Tibial nerve (tissue), 4 donors: ENCODE measurements at places on chromosomes 2 and 18. TPM values are rescaled to one million over a fixed set of nuclear protein-coding genes. Genes with fewer than 3 reads are reported as not detected.

The USP37 gene
- total RNA-seq: 17.4 TPM

The REG1B gene
- total RNA-seq: not detected

The SMAD4 gene
- total RNA-seq: 158 TPM

The KYNU gene
- total RNA-seq: 3.5 TPM

The PRSS56 gene
- total RNA-seq: not detected

The GBX2 gene
- total RNA-seq: not detected

The KCNJ13 gene
- total RNA-seq: not detected

The NIF3L1 gene
- 38.5 TPM for total RNA-seq

The TMEM247 gene
- total RNA-seq: not detected

The LYPD1 gene
- 3.1 TPM for total RNA-seq

The B3GNT7 gene
- 3.3 TPM for total RNA-seq

The SNTG2 gene
- total RNA-seq: 44.6 TPM

The RAX gene
- not detected for total RNA-seq

The RTP5 gene
- not detected for total RNA-seq

The HNMT gene
- 18.1 TPM for total RNA-seq

The ING5 gene
- total RNA-seq: 50.7 TPM

The FAM237A gene
- total RNA-seq: not detected

The COL4A4 gene
- 0.90 TPM for total RNA-seq

GRCh38 chr18:61079714-61080113, 253.5 kb upstream of the CDH20 start:
- DNase-seq: no peak

GRCh38 chr2:4090668-4091630, 387.6 kb downstream of the DCDC2C start:
- DNase-seq: no peak

DNA sequence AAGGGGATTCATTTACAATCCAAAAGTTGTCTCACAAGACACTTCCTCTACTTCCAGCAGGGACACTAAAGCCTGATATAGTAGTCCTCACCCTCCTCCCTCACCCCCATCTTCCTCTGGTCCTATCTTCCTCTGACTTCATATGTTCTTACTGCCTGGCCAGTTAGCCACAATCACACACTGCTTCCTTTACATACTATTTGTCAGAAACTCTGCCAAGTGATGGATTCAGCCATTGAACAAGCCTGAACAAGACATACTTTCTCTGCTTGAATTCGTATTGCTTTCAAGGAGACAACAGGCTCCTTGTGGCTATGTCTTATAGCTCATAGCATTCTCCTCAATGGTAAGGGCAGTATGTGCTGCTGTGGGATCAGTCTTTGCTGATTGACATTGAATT, 672.2 kb downstream of the BCL11A start:
- no peak for DNase-seq

GRCh38 chr2:75602724-75603342, 42.1 kb upstream of the EVA1A start:
- DNase-seq: no peak

GRCh38 chr18:30106356-30106755, 936.2 kb downstream of the DSC3 start:
- DNase-seq: no peak

DNA sequence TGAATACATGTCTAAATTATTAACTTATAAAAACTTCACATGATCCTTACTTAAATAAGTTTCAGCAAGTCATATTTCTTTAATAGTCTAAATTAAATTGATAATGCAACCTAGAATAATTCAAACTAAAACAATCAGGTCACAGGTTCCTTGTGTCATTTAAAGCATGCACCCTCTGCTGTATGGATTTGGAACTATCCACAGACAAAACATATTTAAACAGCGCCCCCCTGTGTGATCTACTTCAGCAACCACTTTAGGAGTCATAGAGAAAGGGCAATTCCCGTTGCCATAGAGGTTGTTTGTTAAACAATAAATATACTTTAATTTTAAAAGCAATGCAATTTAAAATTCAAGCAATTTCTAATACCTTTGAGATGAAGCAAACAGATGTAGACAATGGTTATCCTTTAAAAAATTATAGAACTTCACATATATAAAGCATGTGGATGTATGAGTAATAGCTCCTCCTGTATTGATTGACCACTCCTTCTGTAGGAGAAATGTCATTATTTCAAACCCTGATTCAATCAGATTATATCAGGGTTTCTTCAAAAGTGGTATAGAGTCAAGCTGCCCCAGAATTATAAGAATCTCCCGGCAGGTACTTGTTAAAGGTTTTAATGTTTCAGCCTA, 21.2 kb downstream of the GRB14 start:
- peak; percentile 54 for DNase-seq

DNA sequence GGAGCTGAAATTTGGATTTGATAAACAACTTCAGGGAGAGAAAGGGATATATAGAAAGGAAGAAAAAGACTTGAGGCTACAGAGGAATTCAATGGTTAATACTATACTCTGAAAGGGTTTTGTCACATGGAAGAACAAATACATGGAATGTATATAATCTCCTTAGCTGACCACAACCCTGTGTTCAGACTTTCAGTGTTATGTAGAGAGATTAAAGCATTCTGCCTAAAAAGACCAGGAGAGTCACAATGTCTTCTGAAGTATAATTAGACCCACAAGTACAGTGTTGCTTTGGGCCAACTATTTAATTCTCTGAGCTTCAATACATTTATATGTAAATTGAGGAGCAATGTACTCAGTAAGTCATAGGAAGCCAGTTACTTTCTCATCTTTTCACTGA, 123.8 kb upstream of the FSHR start:
- DNase-seq: no peak

DNA sequence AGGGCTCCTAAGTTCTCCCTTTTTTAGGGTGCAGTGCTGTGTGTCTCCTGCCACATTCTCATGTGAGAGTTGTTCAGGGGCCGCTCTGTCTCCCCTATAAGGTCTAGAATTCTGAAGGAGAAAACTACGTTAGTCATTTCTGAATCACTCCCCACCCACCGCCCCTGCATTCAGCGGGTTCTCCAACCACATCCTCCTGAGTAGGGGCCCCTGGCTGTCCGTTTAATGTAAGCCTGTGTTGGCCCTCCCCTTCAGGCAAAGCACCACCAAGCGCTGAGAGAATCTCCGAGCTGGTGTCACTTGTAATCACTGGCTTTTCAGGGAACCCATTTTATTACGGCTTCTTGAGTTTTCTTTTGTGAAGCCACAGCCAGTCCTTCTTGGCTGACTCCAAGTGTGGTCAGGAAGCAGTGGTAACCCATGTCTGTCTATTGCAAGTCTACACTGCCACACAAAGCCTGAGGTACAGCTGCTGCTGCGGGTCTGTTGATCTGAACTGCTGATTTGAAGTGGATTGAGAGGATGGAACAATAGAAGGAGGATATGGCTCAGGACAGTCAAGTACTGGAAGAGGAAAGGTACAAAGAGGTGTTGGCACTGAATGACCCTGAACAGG, 16.9 kb downstream of the LCT start:
- no peak for DNase-seq

GRCh38 chr2:224039770-224040440, 819 bp upstream of the SERPINE2 start:
- DNase-seq: no peak

DNA sequence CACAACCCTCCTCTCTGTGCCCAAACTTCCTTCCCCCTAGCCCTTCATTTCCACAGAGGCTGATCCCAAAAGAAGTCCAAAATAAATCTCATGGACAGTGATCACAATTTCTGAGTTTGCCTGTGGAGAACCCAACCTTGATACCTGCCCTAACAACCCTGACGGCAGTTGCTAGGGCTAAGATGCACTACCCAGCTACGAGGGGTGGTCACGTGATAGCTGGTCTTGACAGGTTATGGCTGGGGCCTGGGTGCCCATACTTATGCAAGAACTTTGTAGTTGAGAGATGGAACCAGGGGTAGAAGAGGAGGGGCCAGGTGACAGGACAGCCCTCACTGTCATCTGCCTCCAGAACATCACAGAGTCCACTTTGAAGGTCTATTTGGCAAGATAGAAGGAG, 147.9 kb downstream of the AKAIN1 start:
- DNase-seq: no peak

- no peak for DNase-seq
Observed at GRCh38 chr2:20423359-20423758, 23.5 kb upstream of the RHOB start.

DNA sequence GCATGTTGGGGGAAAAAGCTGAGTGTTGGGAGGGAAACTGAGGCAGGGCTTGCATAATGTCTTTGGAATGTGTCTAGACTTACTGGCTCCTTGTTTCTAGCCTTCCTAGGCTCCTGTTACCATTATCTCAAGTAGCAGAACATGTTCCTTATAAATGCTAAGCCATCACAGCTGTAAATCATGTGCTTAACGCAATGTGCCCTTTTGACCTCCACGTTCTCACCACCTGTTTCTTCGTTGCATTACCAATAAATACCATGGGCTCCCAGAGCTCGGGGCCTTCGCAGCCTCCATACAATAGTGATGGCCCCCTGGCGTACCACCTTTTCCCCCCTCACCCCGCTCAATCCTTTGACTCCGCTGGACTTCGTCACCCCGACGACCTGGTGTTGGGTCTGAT, 54.0 kb upstream of the CWC22 start:
- no peak for DNase-seq

GRCh38 chr2:85717308-85718008, 23.3 kb downstream of the GNLY start:
- DNase-seq: no peak

DNA sequence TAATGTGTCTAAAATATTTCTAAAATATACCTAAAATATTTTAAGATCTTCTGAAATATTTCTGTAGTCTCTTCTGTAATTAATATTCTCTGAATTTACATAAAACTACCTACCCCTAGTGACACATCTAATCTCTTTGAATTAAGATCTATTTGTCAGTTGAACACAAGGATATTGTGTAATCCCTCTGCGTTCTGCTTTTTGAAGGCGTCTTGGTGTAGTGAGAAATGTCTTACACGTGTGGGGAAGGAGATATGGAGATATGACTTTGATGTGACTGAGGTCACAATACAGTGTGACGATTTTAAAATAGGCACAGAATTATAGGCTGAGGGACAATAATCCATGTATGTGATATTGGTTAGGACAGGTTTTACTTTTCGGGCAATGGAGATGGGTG, 79.8 kb downstream of the DOK6 start:
- no peak for DNase-seq

- DNase-seq: no peak
Observed at GRCh38 chr2:177289824-177290628, 25.5 kb upstream of the NFE2L2 start.

GRCh38 chr2:84940831-84941412, 30.0 kb upstream of the KCMF1 start:
- DNase-seq: no peak

GRCh38 chr2:106885971-106886915, at the start of gene ST6GAL2:
TSS of gene ST6GAL2 (minus strand) at chr2:106886167. CDS start at chr2:106843977, 42,190 bp downstream.
- DNase-seq: no peak

DNA sequence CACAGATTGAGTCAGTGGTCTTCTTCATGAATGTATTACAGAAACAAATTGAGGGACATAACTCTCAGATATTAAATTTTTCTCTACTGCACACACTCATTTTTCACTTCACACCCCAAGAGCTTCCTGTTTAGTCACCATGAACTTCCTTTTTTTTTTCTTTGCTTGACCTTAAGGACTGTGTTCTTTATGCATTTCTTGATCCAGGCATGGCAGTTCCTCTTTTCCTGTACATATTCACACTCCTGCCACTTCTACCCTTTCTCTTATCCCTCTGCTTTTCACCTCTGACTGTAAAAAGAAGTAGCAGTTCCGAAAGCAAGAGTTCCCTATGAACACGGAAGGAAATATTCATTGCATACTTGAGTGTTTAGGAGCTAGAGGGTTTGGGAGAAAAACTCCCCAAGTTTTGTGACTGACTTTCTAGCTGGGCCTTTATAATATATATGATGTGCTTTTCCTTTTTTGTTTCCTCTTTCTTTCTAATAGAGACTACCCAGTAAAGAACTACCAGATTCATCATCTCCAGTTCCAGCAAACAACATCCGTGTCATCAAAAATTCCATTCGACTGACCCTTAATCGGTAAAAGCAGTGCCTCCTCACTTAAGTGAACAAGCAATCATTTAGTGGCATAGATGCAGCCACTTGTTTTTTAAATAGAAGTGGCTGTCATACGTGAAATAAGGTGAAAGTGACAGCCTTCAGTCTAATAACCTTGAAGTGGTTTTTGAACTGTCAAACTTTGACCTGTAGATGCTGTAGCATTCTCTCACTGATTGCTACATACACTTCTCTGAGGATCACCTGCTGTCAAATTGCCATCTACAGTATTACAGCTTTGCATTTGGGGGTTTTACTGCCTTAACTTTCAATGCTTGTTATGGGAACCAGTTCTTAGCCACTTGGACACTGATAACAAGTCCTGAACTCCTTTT, 40.8 kb downstream of the PAPOLG start:
- DNase-seq: no peak

DNA sequence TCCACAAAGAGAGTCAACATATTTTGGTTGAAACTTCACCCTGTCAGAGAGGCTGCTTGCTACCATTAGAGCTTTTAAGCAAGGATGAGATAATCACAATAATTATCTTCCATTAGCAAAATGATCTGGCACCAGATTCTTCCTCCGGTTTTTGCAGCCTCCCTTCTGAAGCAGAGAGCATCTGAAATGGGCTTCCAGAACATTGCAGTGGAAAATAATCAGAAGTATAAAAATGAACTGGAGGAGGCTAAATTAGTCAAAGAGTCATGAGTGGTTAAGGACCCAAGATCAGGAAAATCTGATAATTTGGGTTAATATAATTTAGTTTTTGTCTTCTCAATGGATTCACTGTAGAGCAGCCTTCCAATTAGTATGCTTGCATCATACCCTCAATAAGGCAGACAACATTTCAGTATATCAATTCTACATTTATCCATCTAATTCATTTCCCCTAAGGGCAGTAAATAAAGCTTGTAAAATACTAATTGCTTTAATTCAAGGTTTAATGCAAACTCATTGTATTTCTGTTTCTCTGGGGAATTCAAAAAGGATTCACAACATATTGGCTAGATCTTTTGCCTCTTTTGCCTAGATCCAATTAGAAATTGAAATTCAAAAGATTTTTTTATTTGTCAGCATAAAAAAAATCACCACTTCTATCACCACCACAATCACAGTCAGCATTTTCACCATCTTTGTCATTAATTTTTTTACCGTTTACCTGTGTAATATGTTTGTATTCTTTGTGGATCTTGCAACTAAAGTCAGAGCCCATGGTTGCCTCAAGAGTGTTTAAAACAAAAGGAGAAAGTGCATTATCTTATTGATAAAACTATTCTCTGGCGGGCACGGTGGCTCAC, 537.2 kb upstream of the DCC start:
- no peak for DNase-seq

GRCh38 chr2:5877360-5877759, 185.2 kb downstream of the SOX11 start:
- DNase-seq: no peak

- DNase-seq: no peak
Observed at GRCh38 chr2:225270053-225270452, 129.5 kb upstream of the NYAP2 start.

DNA sequence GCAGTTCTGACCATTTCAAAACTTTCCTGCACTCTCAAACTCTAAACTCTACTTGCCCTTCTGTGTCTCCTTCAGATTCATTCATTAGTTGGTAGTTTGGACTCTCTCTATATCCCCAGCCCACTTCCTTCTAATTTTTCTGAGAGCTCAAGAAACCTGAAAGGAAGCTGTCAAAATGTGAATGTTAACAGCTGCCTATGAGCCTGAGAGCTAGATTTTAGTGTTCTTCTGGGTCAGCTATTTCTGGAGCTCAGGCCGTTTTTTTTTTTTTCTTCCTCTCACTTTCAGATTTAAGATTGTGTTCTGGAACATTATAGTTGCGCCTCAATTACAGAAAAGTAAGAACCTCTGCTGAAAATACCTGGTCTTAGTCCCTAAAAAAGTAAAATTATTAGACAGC, 73.1 kb downstream of the RTN4 start:
- no peak for DNase-seq
